Stimulated activated CD4-positive, alpha-beta T cell treated with anti-CD3 and anti-CD28 coated beads, Interleukin-2, amount 100 ng/mL, for 24 hours (primary cell): ENCODE measurements at places on chromosomes 11 and 22.

DNA sequence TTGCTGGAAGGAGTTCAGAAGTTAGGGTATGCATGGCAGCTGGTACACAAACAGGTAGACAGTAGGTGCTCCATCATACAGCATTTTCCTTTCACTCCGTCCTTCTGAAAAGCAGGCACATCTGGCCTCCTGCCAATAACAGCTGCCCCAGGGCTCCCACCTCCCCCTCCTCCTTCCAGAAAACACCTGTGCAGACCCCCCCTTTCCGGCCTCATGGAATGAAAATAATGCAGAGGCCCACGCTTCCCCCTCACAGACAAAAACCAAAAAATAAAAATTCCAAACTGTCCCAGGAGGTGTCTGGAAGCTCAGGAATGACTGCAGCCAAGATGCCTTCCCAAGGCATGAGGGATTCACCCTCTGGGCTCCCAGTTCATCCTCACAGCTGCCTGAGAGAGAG, 185.5 kb downstream of the MN1 start:
- DNase-seq = no peak

DNA sequence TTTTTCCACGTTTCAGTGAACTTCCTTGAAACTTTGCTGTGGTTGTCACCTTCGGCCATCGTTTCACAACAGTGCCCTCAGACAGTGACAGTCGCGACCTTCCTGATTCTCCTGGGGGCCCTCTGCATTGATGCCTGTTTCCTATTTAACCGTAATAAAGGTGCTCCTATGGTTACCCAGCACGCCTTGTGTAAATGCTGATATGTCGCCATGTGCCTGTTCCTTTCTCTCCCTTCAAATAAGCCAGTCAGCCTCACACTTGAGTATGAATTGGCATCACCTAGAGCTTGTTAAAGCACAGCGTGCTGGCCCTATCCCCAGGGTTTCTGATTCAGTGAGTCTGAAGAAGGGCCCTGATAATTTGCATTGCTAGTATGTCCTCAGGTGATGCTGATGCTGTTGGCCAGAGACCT, 104.8 kb downstream of the MICAL2 start:
- no peak for DNase-seq

DNA sequence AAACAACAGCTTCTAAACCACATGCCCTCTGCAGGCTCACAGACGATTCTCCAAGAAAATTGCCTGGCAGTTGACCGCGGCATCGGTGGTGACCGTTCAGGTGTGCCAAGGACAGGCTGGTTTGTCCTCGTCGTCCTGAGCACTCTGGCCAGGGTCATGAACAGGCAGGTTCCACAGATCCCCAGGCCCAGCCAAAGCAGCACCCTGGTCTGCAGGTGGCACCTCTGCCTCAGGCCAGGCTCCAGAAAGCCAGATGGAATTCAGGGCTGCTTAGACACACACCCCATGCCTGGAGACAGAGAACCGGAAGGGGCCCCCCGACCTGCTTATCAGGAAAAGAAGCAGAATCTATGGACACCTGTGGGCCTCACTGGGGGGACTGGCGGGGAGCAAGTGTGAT, 338.7 kb downstream of the BRD1 start:
- DNase-seq = no peak

GRCh38 chr22:37675930-37676735, 697 bp downstream of the LGALS1 start:
- DNase-seq = peak; percentile 30

- peak; percentile 49 for DNase-seq
Observed at GRCh38 chr11:2444821-2445745, at the start of gene KCNQ1. TSS of gene KCNQ1 (plus strand) at chr11:2445008. CDS start at chr11:2445099, 91 bp downstream.

- DNase-seq = no peak
Observed at GRCh38 chr22:47143249-47143938, 380.9 kb downstream of the TBC1D22A start.

DNA sequence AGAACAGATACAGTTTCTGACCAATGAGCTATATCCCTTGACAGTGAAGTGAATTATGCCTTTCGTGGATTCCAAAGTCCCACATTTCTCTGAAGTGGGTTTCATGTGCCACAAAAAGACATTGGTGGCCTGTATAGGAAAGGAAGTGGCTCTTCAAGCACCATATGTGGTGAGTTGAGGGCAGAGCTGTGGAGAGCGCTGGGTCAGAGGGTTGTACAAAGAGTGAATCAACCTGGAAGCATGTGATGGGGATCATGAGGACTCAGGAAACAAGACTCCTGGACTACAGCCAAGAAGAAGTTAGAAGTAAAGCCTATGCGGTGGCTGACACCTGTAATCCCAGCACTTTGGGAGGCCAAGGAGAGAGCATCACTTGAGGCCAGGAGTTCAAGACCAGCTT, 579 bp upstream of the SLC5A4 start:
- no peak for DNase-seq

- peak; percentile 96 for DNase-seq
Observed at GRCh38 chr22:46762238-46763050, at the start of gene TBC1D22A. TSS of gene TBC1D22A (plus strand) at chr22:46762650. CDS start at chr22:46762787, 137 bp downstream.

DNA sequence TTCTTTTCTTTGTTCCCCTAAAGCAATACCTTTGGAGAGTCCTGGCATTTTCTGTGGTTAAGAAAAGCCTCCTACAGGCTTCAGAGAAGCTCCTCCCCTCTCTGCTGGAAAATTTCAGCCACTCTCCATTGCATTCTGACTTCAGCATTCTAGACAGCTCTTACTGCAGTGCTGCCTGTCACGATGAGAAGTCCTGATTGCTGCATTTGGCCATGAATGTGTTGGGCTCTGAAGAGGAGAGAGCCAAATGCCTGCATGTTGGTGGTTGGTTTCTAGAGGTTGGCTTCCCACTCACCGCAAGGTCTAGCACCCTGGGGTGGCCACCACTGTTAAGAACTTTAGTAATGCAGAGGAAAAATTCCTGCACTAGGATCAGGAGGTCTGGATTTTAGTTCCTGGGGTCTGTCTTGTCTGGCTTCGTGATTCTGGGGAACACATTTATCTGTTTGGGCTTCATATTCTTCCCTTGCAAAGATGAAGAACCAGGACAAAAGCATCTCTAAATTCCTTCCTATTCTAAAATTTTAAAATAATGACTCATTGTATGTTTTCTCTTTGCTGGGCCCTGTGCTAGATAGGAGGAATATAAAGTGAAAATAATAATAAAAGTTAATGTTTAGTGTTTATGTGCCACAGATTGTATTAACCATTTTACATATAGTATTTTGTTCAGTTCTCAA, 38.1 kb downstream of the COA4 start:
- no peak for DNase-seq

DNA sequence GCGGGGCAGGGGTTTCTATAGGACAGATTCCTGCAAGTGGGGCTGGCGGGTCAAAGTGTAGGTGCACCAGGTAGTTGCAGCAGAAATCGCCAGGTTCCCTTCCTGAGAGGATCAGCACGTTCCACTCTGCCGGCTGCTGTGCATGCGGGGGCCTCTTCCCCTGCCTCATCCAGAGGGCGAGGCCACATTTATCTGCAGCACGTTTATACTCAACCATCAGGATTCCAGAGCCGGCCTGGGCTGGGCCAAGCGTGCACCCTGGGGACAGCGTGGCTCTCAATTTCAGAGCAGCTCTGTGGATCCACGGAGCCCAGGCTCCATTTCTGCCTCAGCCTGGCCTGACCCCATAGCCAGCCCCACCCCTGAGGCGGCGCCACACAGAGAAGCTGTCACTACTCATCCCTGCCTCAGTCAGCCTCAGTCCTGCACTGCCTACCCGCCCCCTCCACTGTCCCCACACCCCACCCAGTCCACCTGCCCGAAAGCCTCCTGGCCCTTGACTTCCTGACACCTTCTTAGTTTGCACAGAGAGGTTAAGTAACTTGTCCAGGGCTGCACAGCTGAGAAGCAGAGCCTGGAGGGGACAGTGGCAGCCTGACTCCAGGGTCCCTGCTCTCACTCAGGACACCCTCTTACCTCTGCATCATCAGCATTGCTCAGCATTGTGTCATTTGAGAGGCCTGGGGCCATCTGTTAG, 45.9 kb upstream of the RTL6 start:
- no peak for DNase-seq

DNA sequence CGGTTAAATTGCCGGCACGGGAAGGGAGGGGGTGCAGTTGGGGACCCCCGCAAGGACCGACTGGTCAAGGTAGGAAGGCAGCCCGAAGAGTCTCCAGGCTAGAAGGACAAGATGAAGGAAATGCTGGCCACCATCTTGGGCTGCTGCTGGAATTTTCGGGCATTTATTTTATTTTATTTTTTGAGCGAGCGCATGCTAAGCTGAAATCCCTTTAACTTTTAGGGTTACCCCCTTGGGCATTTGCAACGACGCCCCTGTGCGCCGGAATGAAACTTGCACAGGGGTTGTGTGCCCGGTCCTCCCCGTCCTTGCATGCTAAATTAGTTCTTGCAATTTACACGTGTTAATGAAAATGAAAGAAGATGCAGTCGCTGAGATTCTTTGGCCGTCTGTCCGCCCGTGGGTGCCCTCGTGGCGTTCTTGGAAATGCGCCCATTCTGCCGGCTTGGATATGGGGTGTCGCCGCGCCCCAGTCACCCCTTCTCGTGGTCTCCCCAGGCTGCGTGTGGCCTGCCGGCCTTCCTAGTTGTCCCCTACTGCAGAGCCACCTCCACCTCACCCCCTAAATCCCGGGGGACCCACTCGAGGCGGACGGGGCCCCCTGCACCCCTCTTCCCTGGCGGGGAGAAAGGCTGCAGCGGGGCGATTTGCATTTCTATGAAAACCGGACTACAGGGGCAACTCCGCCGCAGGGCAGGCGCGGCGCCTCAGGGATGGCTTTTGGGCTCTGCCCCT, 529 bp upstream of the CCND1 start:
- DNase-seq = peak; percentile 14

DNA sequence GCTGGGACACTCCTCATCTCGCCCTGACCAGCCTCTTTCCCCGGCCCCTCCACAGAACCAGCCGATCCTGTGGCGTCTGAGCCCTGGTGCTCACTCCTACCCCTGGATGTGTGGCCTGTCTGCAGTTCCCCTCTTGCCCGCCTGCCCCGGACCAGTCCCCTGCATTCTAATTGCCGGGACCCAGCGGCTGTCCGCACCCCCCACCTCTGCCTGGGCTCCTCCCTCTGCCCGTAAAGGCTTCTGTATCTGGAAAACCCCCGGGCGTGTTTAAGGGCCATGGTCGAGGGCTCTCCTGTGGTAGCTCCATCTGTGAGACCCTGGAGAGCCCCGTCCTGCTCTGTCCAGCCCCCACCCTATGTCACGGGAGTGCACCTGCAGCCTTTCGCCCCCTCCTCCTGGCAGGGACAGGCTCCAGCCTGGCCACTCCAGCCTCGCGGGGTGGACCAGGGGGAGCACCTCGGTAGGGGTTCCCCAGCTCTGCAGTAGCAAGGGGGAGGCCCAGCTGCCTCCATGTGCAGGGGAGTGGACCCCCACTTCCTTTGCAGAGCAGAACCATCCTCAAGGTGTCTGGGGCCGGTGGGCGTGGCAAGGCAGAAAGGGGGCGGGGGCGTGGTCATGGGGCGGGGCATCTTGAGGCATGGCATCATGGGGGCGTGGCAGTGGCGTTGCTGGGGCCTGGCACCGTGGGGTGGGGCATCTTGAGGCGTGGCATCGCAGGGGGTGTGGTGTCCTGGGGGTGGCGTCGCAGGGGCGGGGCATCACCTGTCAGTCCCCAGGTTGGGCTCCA, 430.4 kb downstream of the TBC1D22A start:
- no peak for DNase-seq

DNA sequence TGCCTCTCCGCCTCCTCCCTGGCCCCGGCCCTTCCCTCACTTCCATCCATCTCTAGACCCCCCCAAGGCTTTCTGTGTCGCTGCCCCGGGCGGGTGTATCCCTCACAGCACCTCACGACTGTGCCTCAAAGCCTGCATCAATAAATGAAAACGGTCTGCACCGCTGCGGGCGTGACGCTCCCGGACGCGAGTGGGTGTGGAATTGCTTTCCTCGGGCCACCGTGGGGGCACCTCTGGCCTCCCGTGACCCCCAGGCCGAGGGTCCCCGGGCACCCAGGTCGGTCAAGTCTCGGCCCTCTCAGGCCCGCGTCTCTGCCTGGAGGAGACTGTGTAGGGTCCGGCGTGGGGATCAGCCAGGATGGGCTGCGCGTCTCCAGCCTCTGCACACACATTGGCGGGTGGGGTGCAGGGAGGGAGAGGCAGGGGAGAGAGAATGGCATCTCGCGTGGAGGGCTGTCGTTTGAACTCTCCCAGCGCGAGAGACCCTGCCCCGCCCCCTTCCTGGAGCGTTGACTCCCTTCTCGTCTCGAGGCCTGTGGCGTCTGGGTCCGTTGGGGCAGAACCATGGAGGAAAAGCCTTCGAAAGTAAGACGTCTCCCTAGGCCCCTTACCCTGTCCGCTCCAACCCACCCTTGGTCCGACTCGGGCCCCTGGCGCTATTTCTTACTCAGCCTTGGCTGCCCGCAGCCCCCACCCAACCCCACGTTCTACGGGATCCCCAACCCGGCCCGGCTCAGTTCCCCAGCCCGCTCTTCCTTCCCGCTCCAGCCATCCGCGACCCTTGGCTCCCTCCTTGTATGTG, at the start of gene CATSPERZ:
Gene CATSPERZ, plus strand, starts transcription at position 512 of the 802 bp plus-strand sequence. Its CDS starts 53 bp downstream, at position 565.
- DNase-seq = no peak

DNA sequence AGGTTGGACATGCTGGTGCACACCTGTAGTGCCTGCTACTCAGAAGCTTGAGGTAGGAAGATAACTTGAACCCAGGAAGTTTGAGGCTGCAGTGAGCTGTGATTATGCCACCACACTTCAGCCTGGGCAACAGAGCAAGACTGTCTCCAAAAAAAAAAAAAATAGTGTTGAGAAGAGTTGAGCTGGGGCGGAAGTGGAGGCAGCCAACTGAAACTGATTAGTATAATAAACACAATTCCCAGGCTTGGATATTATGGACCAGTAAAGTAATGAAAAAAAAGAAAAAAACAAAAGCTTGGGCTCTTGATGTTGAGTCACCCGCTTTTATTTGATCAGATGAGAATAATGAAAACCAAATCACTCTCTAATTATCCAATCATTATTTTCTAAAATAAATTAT, 21.0 kb downstream of the LDLRAD3 start:
- DNase-seq = no peak

DNA sequence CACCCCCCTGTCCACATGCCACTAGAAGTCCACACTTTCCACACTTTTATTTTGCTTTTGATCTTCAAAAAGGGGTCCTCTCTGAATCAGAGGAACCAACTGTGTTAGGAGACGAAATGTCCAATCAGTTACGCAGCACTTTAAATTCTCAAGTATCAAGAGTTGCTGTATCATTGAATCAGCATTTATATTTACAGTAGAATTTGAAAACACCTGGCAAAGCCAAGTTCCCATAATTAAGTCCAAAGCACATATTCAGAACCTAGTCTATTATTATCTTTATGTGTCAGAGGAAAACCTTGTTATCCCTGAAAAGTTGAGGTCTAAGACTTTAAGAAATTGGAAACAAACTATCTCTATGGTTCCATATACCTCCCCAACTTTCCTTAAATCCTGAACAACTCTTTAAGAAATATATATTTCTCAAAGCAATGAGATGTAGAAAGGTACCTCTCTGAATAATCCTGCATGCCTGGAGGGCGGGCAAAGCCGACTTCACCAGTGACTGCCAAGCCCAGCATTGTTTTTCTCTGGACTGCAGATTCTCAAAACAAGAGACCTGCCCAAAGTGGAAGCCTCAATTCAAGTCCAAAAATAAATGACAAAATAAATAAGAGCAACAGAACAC, 75.9 kb upstream of the ARFGAP3 start:
- DNase-seq = no peak

DNA sequence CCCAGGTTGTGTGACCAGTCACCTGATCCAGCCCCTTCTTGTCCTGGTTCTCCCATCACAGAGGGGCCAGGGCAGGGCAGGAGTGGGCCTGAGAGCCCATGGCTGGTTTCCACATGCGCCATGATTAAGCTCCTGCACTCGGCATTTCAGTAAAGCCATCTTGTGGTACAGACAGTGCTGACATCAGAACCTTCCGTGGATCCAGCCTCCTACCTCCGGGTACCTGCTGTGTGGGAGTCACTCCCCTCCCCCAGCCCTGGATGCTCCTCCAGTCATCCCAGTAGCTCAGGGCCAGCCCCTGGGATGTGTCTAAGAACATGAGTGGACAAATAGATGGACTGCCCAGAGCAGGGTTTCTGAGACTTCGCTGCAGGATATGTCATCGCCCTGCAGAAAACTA, 22.1 kb upstream of the MGAT3 start:
- no peak for DNase-seq
